ENCODE measurements at places on chromosomes 2 and 18.

- no peak for DNase-seq
Observed at GRCh38 chr2:147789720-147790119, 55.1 kb upstream of the ACVR2A start.

DNA sequence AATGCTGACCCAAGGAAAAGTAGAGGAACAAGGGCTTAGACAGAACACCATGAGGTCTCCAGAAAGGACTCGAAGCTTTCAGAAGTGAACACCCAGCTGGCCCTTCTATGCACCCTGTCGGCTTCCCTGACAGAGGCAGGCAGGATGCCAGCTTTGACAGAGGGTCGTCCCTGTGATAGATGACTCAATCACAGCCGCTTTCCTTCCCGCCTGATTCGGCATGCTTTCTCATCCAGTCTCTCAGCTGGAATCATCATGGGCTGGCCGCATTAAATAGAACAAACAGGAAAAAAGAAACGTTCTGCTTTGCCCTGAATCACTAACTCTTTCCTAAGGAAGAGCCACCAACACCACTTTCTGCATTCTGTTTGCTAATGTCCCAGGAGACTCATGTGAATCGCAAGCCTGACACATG, 140.3 kb upstream of the RAB12 start:
- no peak for DNase-seq

DNA sequence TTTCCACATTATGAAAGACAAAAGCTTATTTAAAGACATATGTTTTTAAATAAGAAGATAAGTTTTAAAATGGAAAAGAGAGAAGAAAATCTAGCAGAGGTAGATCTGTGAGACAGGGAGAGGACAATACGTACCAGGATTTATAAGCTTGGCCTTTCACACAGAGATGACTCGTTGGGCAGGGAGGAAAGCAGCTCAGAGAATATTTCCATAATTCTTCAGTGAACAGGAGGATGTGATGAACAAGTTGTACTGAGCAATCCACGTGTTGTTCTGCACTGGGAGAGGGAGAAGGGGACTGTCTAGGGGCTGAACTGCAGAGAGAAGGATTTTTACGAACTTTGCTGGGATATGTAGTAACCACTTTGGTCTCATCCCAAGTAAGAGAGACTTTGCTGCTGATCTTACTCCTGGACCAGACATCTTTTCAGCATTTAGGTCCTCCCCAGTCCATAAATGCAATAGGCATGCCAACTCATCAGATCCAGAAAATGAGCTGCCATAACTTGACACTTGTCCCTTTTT, 162.5 kb upstream of the SETBP1 start:
- no peak for DNase-seq

GRCh38 chr2:121707920-121708361, 28.7 kb downstream of the NIFK start:
- DNase-seq = peak; percentile 93

GRCh38 chr2:219571311-219572236, at the start of gene OBSL1:
Gene OBSL1, minus strand, starts transcription at chr2:219571539. Its CDS starts 307 bp downstream, at chr2:219571232.
- DNase-seq = peak; percentile 74

GRCh38 chr18:44651478-44651877, 29.2 kb upstream of the SETBP1 start:
- DNase-seq = peak; percentile 41

DNA sequence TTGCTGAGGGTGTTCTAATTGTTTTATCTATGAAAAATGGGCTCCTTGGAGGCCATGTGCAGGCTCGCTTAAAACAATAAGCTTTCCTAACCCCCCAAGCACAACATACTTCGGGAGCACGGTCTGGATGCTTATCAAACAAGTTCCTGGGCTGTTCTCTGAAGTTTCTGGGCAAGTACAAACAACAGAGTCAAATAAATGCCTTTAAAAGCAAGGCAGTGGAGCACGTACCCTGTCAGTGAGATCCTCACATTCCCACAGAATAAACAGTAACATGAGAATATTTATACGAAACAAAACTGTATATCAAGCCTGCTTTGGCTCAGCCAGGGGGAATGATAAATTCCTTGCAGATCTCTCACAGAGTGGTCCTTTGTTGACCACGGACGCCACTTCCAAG, 44.8 kb downstream of the FTCDNL1 start:
- no peak for DNase-seq

DNA sequence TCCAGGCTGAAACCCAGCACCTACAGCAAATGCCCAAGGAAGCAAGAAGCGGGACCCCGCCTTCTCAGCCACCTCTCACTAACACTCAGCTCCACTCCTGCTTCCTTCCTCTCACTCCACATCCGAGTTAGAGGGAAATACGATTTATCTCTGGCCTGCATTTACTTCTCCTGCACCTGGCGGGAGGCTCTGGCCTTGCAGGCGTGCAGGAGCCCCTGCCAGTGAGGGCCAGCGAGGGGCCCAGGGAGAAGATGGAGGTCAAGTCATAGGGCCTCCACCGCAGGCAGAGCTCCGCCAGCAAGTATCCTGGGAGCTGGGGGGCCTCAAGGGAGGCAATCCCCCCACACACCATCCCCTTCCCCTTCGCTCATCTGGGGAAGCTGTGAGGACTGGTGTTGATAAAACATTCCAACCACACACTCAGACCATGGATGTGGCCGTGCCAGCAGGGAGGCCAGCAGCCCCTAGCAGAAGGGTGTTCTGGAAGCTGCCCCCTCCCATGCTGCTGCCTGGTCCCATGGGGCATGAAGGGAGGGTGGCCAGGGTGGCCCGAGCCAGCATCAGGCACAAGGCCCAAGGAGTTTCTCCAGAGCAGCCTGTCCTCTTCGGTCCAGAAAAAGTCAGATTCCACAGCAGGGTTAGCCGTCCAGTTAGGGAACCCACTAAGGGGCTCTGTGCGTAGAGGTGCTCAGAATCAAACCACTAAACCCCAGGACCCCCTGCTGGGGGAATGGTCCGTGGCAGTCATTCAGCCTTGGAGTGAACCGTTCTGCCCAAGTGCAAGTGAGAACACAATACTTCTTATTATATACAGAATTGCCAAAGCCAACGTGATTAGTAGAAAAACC, 91.2 kb downstream of the HDAC4 start:
- DNase-seq = no peak

GRCh38 chr2:25320077-25320476, 21.6 kb downstream of the DNMT3A start:
- DNase-seq = no peak

GRCh38 chr2:111117598-111118480, 2.9 kb upstream of the BCL2L11 start:
- peak; percentile 71 for DNase-seq

DNA sequence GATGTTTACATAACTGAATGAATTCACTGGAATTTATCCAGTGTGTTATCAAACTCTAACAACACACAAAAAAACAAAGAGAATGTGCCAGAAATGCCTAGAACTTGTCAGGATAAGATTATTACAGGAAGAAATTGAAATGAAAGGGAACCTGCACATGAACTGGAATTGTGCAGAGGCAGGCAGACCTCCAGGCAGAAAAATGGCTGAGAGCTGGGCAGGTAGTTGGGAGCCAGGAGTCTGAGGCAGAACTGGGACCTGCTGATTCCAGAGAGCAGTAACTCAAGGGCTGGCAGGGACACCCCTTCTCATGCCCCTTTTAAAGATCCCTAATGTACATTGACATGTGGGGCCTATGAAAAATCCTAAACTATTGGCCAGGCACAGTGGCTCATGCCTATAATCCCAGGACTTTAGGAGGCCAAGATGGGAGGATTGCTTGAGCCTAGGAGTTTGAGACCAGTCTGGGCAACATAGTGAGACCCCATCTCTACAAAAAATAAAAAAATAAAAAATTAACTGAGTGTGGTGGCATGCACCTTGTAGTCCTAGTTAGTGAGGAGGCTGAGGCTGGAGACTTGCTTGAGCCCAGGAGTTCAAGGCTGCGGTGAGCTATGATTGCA, 674 bp upstream of the SP110 start:
- no peak for DNase-seq
